ENCODE measurements at places on chromosomes 1 and 21. TPM values are rescaled to one million over a fixed set of nuclear protein-coding genes. Genes with fewer than 3 reads are reported as not detected.

DNA sequence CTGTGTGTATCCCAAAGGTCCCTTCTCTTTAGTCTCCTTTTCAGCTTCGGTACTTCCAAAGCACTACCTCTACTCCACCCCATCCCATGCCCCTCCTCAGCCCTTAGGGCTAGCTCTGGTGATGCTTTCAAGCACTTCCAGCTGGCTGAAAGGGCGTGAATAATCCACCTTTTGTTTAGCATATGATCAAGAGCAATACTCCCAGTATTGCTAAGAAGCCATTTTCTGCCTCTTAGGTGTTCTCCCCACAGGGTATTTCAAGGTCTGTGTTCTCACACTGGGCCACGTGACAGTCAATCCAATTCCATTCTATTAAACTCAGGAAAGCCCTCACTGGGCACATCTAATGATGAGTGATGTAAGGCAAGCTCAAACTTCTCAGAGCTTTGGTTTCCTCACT, 298.5 kb upstream of the PROX1 start:
- no peak for DNase-seq

GRCh38 chr1:111253876-111254275, 26.4 kb downstream of the CHI3L2 start:
- DNase-seq, result no peak

DNA sequence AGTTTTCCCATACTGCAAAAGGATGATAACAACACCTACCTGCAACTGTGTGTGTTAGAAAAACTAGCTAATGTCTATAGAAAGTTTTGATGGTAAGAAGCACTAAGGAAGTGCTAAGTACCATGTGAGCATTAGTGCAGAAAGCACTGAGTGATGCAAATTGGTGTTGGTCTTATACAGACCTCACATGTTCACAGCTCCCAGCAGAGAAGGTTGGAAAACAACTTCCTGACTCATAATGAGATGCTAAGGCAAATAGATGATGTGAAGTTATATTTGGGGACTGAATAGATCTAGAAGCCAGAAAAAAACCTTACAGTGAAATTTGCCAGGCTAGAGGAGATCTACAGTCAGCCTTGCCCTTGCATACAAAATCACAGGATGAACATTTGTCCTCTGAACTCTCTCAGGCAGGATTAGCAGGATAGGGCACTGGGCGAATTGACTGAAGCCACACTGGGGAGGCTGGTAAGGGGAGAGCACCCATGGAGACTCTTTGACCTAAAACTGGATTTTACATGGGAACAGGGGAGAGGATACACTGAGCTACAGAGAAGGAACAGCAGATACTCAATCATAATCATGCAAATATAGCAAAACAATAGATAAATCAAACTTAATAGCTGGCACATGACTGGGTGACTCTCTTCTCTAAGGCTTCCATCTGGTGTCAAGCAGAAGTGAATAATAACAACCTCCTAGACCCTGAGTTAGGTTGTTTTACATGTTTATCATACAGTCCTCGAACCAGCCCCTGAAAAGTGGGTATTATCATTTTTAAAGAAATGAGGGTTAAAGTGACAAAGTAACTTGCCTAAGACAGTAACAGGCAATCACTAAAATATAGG, 61.3 kb downstream of the ASTN1 start:
- no peak for DNase-seq

The CD58 gene
- total RNA-seq, result 11.0 TPM

- no peak for DNase-seq
Measured at GRCh38 chr1:203037509-203038190, 11.4 kb downstream of the PPFIA4 start.

DNA sequence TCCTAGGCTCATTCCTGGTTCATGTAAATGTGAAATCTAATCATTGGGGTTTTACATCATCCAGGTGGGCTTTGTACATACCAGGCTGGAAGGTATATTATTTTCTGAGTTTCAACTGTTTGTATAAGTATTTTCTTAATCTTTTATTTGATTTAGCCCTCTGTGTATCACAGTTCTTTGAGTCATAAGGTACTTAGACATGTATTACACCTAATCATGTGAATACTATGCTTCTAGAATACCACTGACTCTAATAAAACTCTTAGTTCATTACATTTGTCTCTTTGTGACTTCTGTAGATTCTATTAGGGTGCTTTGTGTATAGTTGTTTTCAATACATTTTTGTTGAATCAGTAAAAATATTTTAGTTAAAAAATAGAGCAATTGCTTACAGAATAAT, 92.8 kb downstream of the ZFYVE9 start:
- DNase-seq, result no peak

DNA sequence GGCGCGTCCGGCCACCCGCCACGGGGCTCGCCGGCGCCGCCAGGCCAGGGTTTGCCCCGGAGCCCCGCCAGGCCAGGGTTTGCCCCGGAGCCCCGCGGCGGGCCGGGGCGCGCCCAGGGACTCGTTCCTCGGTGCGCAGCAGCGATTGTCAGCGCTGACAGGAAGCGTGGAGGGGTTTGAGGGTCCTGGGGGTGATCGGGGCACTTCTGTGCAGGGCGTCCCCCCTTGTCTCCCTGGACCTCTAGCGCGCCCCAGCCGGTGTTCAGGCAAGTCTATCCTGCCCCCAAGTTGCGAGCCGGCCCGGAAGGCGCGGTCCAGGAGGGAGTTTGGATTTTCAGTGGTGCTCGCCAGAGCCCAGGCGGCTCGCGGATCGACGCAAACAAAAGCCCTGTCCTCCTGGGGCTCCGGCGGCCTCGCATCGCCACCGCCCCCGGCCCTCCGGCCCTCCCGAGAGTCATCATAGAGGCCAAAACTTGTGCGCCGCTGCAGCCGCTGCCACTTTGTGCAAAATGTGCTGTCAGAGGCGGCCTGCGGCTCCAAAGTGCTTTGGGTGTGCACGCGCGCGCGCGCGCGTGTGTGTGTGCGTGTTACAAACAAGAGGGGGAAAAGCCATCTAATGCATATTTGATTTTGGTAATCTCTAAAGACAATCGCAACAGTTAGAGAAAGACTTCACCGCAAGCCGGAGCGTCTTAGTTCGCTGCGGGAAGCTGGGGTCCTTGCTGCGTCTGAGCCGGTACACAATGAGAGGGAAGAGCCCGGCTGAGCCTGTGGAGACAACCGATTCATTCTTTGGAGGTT, 1.0 kb downstream of the ROR1 start:
- DNase-seq, result no peak

The CD1D gene
- total RNA-seq, result not detected

- no peak for DNase-seq
Measured at GRCh38 chr21:34949030-34949429, 100.1 kb downstream of the RUNX1 start.

DNA sequence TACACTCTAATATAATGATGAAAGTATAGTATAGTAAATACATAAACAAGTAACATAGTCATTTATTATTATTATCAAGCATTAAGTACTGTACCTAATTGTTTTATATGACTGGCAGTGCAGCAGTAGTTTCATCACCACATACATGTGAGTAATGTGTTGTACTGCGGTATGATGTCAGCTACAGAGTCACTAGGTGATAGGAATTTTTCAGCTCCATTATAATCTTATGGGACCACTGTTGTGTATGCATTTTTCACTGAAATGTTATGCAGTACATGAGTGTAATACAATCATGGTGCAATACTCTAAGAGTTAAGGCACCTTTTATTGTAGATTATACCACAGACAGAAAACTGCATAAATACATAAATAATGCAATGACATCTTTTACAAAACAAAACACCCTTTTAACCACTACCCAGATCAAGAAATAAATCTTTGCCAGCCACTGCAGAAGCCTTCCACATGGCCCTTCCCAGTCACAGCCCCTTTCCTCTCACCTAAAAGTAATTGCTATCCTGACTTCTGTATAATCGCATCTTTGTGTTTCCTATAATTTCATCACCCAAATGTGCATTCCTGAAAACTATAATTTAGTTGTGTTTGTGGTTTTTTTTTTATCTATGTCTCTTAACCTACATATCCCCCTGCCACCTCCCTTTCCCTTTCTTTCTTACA, 16.3 kb downstream of the ABCD3 start:
- no peak for DNase-seq

DNA sequence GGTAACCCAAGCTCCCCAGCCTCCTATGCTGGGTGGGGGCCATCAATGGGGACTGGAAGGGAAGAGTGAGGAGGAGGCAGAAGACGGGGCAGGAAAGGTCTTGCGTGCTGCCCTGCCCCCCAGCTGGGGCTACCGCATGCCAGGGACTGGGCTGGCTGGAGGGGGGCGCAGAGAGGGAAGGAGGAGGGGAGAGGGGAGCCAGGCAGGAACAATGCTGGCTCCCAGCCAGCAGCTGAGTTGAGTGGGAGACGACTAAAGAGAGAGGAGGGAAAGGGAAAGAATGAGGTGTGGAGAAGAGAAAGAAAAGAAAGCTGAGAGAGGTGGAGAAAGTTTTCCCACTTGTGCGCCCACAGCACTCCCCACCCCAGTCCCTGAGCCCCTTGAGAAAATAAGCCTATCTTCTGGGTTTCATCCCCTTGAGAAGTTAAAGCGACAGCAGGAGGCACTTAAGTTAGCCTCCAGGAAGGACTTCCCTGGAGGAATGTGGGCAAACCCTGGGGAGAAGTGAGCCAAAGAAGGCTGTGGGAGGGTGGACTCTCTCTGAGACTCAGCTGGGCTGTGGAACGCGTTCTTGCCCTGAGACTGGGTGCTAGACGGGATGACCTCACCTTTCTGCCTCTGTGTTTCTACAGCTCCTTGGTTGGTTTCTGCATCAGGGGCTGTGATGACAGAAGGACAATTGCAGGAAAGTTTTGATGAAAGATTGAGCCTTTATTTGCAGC, 12.9 kb upstream of the NES start:
- DNase-seq, result no peak

DNA sequence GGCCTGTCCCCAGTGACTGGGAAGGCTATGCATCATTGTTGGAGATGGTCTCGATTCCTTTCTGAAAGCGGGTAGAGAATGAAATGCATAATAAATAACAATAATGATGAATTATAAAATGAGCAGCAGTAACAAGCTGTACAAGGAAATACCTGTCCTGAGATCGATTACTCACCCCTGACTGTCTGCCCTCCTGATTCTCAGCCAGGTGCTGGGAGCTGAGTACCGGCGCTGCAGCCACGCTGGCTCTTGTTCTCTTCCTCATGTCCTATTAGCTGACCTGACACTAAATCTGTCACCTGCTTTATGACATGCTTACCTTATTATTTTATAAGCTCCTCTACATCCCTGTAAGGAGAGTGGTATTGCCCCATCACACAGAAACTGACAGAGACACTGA, 3.4 kb downstream of the AGPAT3 start:
- no peak for DNase-seq

The SLAMF7 gene
- total RNA-seq, result not detected

The OR2M3 gene
- total RNA-seq, result not detected

DNA sequence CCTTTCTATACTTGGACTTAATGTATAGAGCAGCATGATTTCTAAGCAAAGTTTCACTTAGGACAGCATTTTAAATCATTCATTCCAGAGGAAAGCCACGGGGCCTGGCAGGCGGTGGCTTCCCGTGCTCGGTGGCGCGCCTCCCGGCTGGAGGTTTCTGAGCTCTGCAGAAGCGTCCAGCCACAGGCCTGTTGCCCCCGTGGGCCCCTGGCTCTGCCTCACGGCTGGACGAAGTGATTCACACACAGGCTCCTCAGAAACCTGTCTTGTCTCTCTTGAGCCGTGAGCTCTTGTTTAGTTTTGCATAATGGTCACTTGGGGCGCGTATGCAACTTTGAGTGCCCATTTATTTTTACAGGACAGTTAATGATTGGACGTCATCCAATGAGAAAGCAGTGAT, 22.1 kb upstream of the DIP2A start:
- no peak for DNase-seq

DNA sequence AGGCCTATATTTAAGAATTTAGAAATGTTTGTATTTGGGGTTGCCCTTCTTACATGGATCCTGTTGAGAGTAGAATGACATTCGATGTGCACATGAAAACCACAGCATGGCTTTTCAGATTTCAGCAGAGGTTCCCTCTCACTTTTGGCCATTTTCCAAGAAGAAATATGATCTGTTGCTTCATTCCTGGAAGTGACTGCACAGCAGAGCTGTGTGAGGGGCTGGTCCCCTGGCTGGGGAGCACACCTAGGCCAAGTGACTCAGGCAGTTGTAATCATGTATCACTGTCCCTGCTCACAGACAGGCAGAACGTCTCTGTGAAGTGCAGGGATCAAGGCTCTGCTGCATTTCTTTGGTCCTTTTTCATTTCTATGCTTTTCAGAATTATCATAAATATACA, 32.3 kb downstream of the AGT start:
- no peak for DNase-seq

DNA sequence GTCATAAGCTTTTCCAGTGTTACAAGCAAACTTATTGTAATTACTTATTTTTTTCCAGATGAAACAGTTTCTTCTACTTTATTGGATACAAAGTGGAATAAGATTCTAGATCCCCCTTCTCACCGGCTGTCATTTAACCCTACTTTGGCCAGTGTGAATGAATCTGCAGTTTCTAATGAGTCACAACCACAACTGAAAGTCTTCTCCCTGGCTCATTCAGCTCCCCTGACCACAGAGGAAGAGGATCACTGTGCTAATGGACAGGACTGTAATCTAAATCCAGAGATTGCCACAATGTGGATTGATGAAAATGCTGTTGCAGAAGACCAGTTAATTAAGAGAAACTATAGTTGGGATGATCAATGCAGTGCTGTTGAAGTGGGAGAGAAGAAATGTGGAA, 95.5 kb downstream of the ZFYVE9 start:
- no peak for DNase-seq

GRCh38 chr1:226867461-226868054, 2.9 kb upstream of the PSEN2 start:
- no peak for DNase-seq

- DNase-seq, result no peak
Measured at GRCh38 chr21:17585875-17586450, 26.7 kb downstream of the BTG3 start.

- DNase-seq, result no peak
Measured at GRCh38 chr1:5990913-5991312, 1.3 kb downstream of the NPHP4 start.

GRCh38 chr1:84930329-84930728, 37.3 kb upstream of the LPAR3 start:
- no peak for DNase-seq

- DNase-seq, result no peak
Measured at GRCh38 chr21:16305686-16306085, 575.9 kb downstream of the USP25 start.

- no peak for DNase-seq
Measured at GRCh38 chr1:114756949-114757454, 782 bp downstream of the CSDE1 start.
